ENCODE measurements at places on chromosomes 1 and 21.

- DNase-seq, result no peak
Observed at GRCh38 chr1:201128476-201128875, 1.5 kb upstream of the ASCL5 start.

DNA sequence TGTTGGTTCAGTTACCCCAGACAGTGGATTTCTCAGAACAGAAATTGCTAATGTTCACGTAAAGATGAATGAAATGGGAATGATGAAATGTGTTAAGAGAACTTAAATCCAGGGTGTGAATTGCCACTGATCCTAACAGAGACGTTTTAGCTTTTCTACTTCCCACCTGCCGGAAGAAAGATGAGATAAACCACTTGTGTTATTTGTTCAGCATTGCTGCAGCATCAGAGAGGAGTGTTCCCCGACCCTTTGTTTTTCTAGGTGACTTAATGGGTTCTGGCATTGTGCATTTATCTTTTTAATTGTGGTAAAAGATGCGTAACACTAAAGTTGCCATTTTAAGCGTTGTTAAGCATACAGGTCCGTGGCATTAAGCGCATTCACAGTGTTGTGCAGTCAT is 122.3 kb downstream of the GALNT2 start:
- no peak for DNase-seq

- DNase-seq, result no peak
Observed at GRCh38 chr1:16979475-16980327, 719 bp downstream of the MFAP2 start.

DNA sequence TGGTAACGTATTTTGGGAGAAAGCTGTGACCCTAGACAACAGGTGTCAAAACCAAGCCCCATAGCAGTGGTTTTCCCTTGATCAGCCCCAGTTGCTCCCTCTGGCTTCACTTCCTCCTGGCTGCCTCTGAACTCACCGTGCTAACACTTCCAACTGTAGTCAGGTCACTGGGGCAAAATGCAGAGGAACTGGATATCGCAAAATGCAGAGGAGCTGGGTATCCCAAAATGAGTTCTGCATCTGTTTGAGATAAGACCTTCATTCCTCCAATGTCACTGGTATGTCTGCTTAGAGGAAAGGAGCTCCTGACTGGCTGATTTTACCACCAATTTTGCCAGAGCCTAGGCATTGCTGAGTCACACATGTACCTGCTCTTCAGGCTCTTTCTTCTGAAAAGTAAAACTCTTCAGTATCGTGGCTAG is 19.6 kb upstream of the TACSTD2 start:
- no peak for DNase-seq

- no peak for DNase-seq
Observed at GRCh38 chr1:236301958-236302335, 20.2 kb upstream of the ERO1B start.

DNA sequence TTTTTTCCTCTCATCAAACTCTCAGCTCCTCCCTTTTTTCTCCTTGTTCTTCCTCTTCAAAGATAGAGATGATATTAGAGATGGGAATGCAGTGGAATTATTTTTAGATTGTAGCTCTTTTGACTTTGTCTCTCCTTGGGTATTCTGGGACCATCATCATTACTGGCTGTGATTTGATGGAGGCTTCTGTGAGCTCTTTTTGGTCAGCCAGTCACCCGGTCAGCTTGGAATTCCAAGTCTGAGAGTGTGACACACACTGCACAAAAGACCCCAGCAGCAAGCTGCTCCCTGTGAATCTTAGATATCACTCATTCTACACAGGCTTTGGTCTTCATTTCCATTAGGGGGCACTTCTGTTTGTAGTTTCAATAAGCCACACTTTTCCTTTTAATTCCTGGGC is 51.6 kb upstream of the NEK7 start:
- no peak for DNase-seq

DNA sequence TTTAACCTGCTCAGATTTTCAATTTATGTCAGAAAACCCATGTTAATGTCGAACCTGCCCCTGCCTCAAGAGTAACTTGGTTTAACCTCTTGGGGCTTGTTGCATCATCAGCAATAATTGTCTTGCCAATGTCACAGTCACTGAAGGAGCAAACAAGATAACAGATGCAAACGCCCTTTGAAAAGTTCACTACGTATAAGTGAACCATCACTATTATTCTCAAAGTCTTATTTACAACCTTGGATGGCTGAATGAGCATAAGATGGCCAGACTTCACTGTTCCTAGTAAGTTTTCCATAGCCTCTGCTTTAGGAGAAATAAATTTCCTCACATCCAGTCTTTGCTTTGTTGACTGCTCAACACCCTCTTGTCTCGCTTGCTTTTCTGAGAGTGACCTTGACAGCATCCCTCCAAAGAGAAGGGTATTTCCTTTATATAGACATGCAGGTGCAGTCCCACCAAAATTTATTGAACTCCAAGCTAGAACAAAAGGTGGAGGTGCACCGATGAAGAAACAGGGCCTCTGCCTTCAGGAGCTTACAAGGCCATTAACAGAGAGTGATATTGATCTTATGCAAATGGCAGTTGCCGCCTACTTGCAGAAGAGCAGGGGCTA is 749 bp upstream of the LRIG2 start:
- DNase-seq, result no peak

- peak; percentile 63 for DNase-seq
Observed at GRCh38 chr1:185338719-185339622, 21.9 kb upstream of the IVNS1ABP start.

- peak; percentile 58 for DNase-seq
Observed at GRCh38 chr1:231091831-231092301, 51.8 kb upstream of the FAM89A start.

DNA sequence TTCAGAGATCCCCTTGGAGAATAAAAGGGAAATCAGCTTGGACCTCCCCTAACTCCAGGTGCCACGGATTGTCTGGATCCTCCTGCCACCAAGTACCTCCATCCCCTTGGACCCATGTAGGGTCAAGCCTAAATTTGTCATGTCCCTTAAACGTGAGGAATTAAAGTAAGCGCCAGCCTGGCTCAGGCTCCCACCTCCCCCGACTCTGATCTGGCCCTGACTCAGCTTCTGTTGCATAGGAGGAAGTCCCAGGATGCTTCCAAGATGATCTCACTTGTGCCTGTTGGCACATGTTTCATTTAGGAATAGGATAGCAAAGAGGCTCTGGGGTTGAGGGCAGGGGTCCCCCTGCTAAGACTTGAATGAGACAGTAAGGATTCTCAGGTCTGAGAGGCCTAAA is 231.9 kb upstream of the JUN start:
- DNase-seq, result peak; percentile 23

GRCh38 chr1:102186536-102186935 is 189.8 kb upstream of the OLFM3 start:
- no peak for DNase-seq

GRCh38 chr1:21293537-21294265 is 3.4 kb upstream of the ECE1 start:
- DNase-seq, result no peak

DNA sequence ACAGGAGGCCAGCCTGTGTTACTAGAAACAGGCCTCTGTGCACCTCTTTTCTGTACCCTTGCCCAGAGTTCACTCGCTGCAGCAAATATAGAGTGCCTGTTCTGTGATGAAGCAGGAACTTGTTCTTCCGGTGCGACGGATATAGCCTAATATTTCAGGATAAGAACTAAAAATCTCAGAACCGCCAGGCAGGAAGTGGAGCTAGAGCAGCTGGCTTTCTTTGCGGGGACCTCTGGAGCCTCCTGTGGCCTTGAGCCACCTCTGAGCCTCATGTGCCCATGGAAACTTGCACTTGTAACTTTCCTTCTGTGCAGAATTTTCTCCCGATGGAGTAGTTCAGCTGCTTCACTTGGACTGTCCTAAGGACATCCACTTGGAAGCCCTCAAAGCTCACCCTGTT is 44.5 kb upstream of the VAMP3 start:
- DNase-seq, result no peak

- peak; percentile 42 for DNase-seq
Observed at GRCh38 chr1:198892065-198892464, 253.2 kb downstream of the PTPRC start.

- DNase-seq, result no peak
Observed at GRCh38 chr1:2417833-2418225, 5.5 kb upstream of the PEX10 start.

All from H4 (cell line).